ENCODE measurements at places on chromosomes 7 and 10.

DNA sequence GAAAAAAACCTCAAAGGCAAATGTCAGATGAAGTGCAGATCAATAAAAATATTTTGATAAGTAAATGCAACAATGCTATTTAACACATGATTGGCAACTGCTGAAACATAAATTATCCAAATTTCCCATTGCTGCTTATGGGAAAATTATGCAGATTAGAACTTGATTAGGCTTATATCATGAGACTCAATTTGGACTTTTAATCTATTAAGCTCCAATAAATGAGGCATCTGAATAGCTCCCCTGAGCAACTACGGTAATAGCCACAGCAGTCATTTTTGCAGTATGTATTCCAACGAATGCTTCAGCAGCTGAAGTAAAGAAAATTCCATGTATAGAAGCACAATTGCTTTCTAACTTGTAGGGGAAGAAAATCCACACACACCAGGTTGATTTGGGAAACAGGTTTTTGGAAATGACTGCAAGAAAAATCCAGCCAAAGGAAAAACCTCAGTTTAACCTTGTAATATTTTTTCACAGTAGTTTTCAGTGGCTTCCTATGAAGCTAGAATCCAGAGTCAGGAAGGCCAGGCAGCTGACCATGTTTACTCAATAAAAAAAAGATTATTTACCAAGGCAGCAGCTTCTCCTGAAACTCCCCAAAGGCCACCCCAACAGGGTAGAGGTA lies 716.1 kb downstream of the KCNMA1 start:
- DNase-seq = no peak
- H3K36me3 ChIP-seq = no peaks in the 10 kb centered on the region
- H3K4me1 ChIP-seq = no peaks in the 10 kb centered on the region
- no peak overlapping the region for H3K4me3 ChIP-seq

- H3K36me3 ChIP-seq = no peaks in the 10 kb centered on the region
- H3K27ac ChIP-seq = no peak overlapping the region
- no peak for DNase-seq
- H3K27me3 ChIP-seq = peaks cover 36% of the 10 kb centered on the region
These were observed 111.2 kb upstream of the STEAP1B start for GRCh38 chr7:22610951-22611757.

- no peaks in the 10 kb centered on the region for H3K4me1 ChIP-seq
- H3K36me3 ChIP-seq = peaks cover 41% of the 10 kb centered on the region
- H3K27me3 ChIP-seq = peaks cover 42% of the 10 kb centered on the region
- DNase-seq = no peak
These were observed 21.9 kb upstream of the CRYGN start for GRCh38 chr7:151461942-151462230.

DNA sequence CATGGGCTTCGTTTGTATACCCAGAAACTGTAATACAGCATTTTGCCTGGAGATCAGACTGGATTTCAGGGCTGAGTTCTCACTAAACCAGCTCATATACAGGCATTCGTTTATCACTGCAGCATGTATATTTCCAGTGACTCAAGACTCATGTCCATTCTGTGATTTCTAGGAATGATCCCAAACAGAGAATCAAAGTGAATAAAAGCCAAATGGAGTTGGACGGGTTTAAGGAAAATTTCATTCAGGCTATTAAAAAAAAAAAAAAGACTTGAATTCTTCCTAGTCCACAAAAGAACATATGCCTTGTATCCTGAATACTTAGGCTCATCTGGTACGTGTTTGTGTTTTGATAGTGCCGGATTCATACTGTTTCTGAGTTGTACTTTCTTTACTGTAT lies 46.8 kb downstream of the TET1 start:
- H3K27ac ChIP-seq = no peak overlapping the region
- no peak overlapping the region for H3K4me3 ChIP-seq
- no peaks in the 10 kb centered on the region for H3K27me3 ChIP-seq
- peaks cover 13% of the 10 kb centered on the region for H3K4me1 ChIP-seq

DNA sequence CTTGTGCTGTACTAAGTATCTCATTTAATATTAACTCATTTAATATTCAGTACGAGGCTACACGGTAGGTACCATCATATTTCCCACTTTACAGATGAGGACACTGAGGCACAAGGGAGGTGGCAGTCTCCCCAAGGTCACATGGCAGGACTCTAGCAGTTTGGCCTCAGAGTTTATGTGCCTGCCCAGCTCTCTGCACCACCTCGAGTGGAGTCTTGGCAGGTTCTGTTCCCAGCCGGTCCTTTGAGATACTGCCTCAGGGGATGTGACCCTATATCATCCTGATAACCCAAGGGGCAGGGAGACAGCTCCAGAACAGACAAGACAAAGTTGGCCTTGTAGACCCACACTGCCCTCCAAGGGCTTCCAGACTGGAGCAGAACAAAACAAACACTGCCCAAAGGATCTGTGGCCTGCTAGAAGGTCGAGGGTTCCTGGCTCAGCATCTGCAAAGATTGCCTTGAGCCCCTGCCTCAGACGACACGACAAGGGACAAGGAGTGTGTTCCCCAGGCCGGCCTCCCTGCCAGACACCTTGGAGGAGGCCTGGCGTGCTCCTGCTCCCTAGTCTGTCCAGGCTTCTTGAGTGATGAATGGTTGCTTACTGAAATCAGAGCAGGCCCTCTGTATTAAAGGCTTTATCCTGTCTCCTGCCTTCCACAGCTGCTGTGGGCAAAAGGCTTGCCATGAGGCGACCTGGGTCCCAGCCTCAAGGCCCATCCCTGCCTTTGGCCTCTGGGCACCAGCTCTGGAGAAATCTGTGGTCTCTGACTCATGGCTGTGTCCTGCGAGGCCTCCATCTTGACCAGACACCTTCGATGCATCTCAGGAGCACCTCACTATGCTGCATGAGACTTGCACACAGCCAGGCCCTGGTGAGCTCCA lies 3.9 kb upstream of the PWWP2B start:
- no peak overlapping the region for H3K4me3 ChIP-seq
- no peak for DNase-seq
- H3K27ac ChIP-seq = no peak overlapping the region

- no peaks in the 10 kb centered on the region for H3K4me1 ChIP-seq
- H3K36me3 ChIP-seq = no peaks in the 10 kb centered on the region
- no peak for DNase-seq
- no peak overlapping the region for H3K27ac ChIP-seq
- H3K27me3 ChIP-seq = no peaks in the 10 kb centered on the region
- no peak overlapping the region for H3K4me3 ChIP-seq
These were observed 236.1 kb upstream of the BMPER start for GRCh38 chr7:33669251-33669670.

- no peak overlapping the region for H3K4me3 ChIP-seq
- H3K36me3 ChIP-seq = no peaks in the 10 kb centered on the region
- H3K27me3 ChIP-seq = peaks cover 18% of the 10 kb centered on the region
- no peak overlapping the region for H3K27ac ChIP-seq
- H3K4me1 ChIP-seq = peaks cover 8% of the 10 kb centered on the region
- no peak for DNase-seq
These were observed 91.0 kb upstream of the NFE2L3 start for GRCh38 chr7:26060733-26061677.

- no peak for DNase-seq
- H3K27ac ChIP-seq = peak overlapping the region; percentile 99
- peaks cover 43% of the 10 kb centered on the region for H3K4me1 ChIP-seq
- H3K4me3 ChIP-seq = peak overlapping the region; percentile 92
- H3K27me3 ChIP-seq = no peaks in the 10 kb centered on the region
These were observed 479 bp downstream of the PNPLA8 start for GRCh38 chr7:108525327-108525984.

- no peak for DNase-seq
- no peaks in the 10 kb centered on the region for H3K4me1 ChIP-seq
- no peak overlapping the region for H3K27ac ChIP-seq
- H3K4me3 ChIP-seq = no peak overlapping the region
- H3K27me3 ChIP-seq = no peaks in the 10 kb centered on the region
These were observed 1028.3 kb downstream of the SORCS1 start for GRCh38 chr10:106136175-106136574.

GRCh38 chr10:24897326-24897926 lies 55.0 kb downstream of the PRTFDC1 start:
- H3K4me1 ChIP-seq = peaks cover 68% of the 10 kb centered on the region
- no peaks in the 10 kb centered on the region for H3K27me3 ChIP-seq
- H3K36me3 ChIP-seq = peaks cover 8% of the 10 kb centered on the region
- H3K4me3 ChIP-seq = no peak overlapping the region
- DNase-seq = no peak

DNA sequence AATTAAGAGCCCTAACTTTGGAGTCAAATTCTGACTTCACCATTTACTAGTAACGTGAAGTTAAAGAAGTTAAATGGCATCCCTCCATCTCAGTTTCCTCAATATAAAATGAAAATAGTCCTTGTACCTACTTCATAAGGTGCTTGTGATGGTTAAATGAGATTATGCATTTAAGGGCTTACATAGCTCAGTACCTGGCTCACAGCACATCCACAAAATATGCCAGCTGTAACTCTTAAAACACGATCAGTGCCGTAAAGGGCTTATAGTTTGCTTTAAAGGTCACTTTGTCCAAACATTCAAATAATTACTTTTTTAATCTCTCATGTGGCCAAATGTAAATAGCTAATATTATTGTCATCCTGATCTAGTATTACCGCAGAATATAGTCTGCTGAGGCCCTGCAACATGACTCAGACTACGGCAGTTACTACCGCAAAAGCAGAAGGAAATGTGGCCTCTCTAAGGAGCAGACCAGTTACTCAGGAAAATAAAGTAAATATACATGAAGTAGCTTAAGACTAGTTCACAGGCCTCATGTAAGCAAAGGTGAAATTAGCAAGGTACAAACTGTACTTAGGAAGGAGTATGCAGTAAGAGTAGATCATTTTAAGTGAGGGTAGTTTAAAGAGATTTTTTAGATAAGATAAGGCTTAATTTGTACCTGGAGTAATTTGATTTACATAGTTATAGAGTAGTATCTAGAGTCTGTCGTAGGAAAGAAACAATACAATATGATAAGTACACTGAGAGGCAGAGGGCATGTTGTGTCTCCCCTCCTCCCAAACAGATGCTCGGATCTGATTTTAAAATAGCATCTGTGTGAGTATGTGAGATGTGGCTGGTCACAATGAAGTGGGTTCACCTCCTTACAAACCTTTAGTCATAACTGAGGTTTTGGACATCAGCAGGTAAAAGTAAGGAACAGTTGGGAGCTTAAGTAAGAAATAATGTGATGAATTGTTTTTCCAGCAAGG lies 13.1 kb downstream of the CASP2 start:
- no peak overlapping the region for H3K4me3 ChIP-seq
- peaks cover 71% of the 10 kb centered on the region for H3K4me1 ChIP-seq
- no peak overlapping the region for H3K27ac ChIP-seq

DNA sequence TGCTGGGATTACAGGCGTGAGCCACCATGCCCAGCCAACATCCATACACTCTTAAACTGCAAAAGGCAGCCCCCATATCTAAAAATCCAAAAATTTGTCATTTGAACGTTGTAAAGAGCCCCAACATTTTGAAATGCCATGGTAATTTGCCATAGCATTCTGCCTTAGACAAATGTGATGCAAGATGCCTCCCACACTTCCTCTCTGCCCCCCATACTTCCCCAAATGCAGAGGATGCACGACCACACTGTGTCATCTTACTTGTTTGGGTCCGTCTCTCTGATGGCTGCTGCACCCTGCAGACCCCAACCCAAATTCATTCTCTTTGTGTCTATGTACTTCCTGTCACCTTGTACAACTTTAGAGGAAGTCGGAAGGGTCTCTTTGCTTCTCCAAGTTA lies 1125.6 kb upstream of the AUTS2 start:
- no peak for DNase-seq
- no peaks in the 10 kb centered on the region for H3K4me1 ChIP-seq
- no peak overlapping the region for H3K27ac ChIP-seq
- no peaks in the 10 kb centered on the region for H3K36me3 ChIP-seq

GRCh38 chr10:29542723-29543122 lies 92.0 kb downstream of the SVIL start:
- H3K4me1 ChIP-seq = peaks cover 6% of the 10 kb centered on the region
- H3K27ac ChIP-seq = no peak overlapping the region
- no peaks in the 10 kb centered on the region for H3K27me3 ChIP-seq
- no peak overlapping the region for H3K4me3 ChIP-seq
- no peaks in the 10 kb centered on the region for H3K36me3 ChIP-seq

- no peaks in the 10 kb centered on the region for H3K27me3 ChIP-seq
- no peaks in the 10 kb centered on the region for H3K36me3 ChIP-seq
- no peak overlapping the region for H3K27ac ChIP-seq
- no peak overlapping the region for H3K4me3 ChIP-seq
- DNase-seq = no peak
These were observed 414.7 kb upstream of the GHITM start for GRCh38 chr10:83724471-83725241.

DNA sequence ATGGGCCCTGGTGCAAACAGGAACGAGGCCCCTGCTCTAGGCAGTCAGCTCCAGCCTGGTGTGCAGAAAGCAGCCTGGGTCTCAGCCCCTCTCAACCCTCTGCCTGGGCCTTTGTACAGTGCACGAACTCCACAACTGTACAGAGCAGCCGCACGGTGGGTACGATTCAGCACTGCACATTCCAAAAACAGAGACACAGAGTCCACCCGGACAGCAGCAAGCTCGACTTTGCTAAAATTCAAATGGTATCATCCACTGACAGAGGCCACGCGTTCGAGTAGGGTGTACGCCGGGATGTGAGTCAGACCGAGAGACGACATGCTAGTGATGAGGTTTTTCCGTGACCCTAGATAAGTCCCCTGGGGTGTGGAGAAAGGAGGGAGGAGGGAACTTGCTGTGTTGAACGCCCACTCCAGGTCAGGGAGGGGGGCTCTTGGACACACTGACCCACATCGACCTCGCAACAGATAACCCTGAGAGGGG lies 65.6 kb upstream of the PDGFA start:
- H3K27me3 ChIP-seq = no peaks in the 10 kb centered on the region
- H3K27ac ChIP-seq = peak overlapping the region; percentile 90
- H3K36me3 ChIP-seq = peaks cover 48% of the 10 kb centered on the region
- DNase-seq = peak; percentile 54
- H3K4me3 ChIP-seq = no peak overlapping the region
- peaks cover 43% of the 10 kb centered on the region for H3K4me1 ChIP-seq

- H3K27me3 ChIP-seq = peaks cover 24% of the 10 kb centered on the region
- H3K36me3 ChIP-seq = no peaks in the 10 kb centered on the region
- H3K4me1 ChIP-seq = no peaks in the 10 kb centered on the region
These were observed 186.2 kb upstream of the PRKCQ start for GRCh38 chr10:6766131-6766801.

GRCh38 chr10:10642751-10643150 lies 374.9 kb upstream of the CELF2 start:
- no peaks in the 10 kb centered on the region for H3K27me3 ChIP-seq
- no peak overlapping the region for H3K27ac ChIP-seq
- H3K4me1 ChIP-seq = no peaks in the 10 kb centered on the region
- H3K4me3 ChIP-seq = no peak overlapping the region
- DNase-seq = no peak
- H3K36me3 ChIP-seq = no peaks in the 10 kb centered on the region

All from activated naive CD4-positive, alpha-beta T cell treated with anti-CD3 and anti-CD28 coated beads, Interleukin-2, amount 10 ng/mL, durations not matched to agents 7 days and 5 days (primary cell).